ENCODE measurements at places on chromosomes 1 and 21.

DNA sequence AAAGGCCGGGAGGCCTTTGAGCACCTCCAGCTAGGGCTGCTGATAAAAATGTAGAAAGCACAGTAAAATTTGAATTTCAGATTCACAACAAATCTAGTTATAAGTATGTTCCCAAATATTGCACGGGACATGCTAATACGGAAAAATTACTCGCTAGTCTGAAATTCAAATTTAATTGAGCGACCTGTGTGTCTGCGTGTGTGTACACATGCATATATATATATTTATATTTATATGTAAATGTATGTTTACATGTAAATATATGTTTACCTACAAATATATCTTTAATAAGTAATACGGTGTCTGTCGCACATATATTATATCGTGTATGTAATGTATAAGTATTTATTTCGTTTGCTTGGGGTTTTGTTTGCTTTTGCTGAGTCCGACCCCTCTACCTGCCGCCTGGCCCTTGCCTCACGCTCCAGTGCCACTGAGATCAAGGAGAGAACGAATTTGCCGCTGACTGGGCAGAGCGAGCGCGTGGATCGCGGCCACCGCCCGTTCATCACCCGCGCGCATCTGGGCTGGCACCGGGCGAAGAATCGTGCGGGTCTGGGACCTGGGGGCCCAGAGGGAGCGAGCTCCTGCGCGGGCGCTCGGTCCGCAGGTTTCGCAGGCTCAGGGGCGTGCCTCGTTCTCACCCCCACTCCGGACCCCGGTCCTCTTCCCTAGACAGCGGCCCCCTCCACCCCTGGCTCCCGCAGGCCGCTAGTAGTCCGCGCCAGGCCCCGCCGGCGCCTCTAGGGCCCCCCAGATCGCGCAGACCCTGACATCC lies 534 bp upstream of the WRAP73 start:
- no peak for DNase-seq

DNA sequence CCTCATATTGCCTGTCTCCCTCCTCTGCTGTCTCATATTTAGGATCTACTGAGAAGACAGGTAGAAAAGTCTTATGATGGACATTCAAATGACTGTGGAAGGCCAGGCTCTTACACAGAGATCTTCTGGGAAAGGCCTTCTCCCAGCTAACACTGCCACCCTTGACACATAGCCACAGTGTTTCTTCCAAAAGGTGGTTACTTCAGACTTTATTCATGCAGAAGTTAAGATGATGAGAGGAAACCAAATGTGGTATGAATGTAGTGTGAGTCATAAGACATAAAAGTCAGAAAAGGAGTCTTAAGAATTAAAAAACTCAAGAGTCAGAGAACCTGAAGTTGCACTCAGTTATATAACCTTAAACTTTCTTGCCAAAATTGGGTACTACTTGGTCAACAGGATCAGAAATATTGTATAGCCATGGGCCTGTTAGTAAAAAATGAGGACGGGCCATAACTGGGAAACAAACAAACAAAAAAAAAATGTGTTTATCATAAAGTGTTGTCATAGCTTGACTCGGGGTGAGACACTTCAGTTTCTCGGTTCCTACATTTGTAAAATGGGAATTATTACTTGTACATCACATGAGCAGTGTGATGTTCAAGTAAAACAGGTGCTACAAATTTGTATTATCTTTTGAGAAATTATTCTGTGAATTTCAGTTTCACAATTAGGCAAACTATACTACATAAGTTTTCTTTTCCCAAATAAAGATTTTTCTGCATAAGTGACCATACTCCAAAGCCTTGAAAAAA lies 1.2 kb upstream of the DENND1B start:
- DNase-seq = peak; percentile 67

DNA sequence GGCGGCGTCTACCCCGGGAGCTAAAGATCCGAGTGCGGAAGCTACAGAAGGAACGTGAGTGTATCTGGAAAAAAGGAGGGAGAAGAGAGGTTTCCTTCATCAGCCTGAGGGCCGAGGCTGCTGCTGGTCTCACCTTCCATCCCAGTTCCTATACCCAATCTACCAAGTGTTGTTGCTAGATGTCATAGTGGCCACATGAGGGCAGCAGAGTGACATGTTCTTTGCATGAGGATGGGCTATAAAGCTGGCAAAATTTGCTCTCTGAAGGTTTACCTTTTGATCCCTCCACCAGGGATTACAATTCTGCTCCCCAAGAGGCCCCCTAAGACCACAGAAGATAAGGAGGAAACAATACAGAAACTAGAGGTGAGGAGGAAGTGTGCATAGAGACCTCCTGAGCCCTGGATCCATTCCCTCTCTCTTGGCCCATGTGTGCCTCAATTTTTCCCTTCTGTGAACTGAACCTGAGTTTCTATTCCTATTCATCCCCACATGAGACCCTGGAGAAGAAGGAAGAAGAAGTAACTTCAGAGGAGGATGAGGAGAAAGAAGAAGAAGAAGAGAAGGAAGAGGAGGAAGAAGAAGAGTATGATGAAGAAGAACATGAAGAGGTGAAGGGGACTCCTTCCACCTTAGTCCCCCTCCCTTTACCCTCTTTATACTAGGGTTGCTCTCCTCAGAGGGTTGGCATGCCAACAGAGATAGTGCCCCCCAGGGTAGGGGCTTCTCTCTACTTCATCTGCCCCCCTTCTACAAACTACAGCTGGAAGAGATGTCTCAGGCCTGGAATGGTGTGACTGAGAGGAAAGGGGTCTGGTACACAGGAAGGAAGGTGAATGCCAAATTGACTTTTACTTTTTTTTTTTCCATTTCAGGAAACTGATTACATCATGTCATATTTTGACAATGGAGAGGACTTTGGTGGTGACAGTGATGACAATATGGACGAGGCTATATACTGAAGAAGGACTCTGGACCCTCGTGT lies 13.3 kb downstream of the POLR3GL start:
- peak; percentile 85 for DNase-seq

GRCh38 chr1:187034501-187034900 lies 205.8 kb downstream of the PLA2G4A start:
- no peak for DNase-seq

GRCh38 chr1:198174297-198174696 lies 17.5 kb downstream of the NEK7 start:
- peak; percentile 40 for DNase-seq

DNA sequence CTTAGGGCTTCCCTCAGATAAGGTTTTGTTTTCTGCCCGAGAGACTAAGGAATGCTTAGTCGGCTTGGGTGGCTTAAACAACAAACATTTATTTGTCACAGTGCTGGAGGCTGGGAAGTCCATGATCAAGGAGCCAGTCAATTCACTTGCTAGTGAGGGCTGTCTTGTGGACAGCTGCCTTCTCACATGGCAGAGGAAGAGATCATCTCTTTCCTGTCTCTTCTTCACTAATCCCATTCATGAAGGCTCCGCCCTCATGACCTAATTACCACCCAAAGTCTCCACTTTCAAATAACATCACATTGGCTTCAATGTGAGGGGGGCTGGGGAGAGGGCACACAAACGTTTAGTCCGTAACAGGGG lies 50.5 kb upstream of the IL12RB2 start:
- no peak for DNase-seq

- no peak for DNase-seq
Observed at GRCh38 chr1:180278596-180279395, 48.7 kb downstream of the LHX4 start.

- DNase-seq = no peak
Observed at GRCh38 chr1:79373481-79374125, 367.1 kb upstream of the ADGRL4 start.

GRCh38 chr1:33388805-33389771 lies 41.8 kb downstream of the PHC2 start:
- DNase-seq = peak; percentile 77

DNA sequence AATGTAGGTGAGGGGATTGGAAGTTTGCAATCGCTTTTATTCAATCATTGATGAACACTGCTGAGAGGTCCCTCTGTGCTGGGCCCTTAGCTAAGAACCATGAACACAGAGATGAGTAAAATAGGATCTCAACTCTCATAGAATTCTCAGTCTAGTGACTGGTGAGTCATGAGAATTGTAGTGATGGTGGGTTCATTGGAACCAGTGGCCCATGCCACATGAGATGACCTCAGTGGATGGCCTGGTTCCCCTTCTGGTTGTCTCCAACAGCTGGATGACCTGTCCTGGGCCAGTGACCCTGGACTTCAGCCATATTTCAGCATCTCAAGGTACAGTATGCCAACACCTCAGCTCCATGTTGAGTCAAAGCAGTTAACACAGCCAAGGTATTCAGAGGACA lies 21.3 kb upstream of the S100A10 start:
- DNase-seq = no peak

DNA sequence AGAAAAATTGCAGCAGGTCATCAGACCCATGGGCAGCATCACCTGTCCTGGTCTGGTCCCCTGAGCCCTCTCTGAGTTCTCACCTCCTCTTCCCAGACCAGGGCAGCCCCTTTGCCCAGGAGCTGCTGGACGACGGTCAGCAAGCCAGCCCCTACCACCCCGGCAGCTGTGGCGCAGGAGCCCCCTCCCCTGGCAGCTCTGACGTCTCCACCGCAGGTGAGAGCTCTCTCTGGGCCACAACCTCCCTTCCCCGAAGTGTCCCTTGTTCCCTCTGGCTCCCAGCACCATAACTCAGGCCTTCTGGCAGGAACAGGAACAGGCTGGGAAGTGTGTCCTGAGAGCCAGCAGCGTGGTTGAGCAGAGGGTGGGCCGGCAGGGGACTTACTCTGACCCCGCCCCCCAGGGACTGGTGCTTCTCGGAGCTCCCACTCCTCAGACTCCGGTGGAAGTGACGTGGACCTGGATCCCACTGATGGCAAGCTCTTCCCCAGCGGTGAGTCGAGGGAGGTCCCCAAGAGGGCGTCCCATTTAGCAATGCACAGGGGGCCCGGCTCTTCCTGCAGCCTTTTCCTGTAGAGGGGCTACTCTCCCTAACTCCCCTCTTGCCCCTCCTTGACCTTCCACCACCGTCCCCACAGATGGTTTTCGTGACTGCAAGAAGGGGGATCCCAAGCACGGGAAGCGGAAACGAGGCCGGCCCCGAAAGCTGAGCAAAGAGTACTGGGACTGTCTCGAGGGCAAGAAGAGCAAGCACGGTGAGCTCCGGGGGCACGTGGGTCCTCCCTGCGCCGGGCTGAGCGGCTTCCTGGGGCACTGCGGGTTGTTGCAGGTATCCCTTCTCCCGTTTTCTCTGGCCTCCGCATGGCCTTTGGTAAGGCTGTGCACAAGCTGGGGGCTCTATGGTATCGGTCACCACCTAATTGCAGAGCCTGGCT lies 2.4 kb downstream of the ELF3 start:
- no peak for DNase-seq

DNA sequence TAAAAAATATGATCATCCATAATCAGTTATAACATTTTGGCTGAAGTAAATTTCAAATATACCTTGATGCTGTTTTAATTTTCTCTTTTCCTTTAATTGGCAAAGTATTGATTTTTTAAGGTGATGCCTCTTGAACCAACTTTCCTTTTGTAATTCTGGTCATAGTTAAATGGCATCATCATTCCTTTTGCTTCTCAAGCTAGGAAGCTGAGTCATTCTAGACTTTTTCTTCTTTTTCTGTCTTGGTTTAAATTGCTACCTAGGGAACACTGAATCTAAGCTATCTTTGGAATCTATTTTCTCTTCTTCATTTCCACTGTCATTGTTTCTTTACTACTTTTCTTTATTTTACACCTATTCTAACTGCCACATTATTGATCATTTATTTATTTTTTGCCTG lies 162.7 kb downstream of the HMCN1 start:
- no peak for DNase-seq

DNA sequence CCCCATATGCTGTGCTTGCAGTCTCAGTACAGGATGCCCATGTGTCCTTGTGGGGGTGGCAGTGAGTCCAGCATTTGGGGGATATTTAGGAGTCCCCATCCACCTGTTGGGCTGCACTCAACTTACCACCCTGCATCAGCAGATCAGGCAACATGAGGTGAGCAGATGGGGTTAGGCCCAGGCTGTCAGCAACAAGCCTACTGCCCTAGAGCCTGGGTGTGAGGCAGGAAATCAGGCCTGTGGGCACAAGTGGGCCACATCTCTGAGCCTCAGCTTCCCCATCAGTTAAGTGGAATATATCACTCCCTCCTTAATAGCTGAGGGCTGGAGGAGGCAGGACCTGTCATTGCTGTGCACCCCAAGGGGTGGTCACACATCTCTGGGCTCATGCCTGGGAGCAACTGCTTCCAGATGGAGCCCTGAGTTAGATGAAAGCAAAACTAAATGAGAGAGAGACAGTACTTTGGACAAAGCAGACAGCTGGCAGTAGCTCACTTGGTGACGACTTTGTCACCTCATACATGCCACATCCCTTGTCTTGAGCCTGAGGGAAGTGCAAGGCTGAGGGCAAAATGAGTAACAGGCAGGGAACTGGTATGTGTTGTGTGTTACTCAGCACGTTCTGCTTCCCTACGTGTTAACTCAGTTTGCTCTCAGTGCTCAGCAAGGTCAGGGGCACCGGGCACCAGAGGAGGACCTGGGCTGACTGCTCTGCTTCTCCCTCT lies 48.4 kb downstream of the TRIM11 start:
- no peak for DNase-seq

DNA sequence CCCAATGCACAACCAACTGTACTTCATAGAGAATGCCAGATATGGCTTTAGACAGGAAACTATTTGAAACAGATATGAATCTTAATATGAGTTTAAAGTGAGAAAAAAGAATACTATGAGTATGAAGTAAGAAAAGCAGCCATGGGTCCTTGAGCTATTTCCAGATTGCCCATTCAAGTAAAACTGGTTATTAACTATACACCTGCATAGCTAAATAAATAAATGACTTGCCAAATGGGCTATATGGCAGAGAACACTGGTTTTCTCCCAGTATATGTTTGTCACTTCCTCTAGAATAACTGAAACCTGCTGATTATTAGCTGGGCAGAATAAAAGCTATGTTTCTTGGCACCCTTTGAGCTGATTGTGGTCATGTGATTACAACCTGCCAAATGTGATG lies 17.0 kb upstream of the CD1C start:
- no peak for DNase-seq
